GM20000 (cell line): ENCODE measurements at places on chromosomes 2 and 18.

DNA sequence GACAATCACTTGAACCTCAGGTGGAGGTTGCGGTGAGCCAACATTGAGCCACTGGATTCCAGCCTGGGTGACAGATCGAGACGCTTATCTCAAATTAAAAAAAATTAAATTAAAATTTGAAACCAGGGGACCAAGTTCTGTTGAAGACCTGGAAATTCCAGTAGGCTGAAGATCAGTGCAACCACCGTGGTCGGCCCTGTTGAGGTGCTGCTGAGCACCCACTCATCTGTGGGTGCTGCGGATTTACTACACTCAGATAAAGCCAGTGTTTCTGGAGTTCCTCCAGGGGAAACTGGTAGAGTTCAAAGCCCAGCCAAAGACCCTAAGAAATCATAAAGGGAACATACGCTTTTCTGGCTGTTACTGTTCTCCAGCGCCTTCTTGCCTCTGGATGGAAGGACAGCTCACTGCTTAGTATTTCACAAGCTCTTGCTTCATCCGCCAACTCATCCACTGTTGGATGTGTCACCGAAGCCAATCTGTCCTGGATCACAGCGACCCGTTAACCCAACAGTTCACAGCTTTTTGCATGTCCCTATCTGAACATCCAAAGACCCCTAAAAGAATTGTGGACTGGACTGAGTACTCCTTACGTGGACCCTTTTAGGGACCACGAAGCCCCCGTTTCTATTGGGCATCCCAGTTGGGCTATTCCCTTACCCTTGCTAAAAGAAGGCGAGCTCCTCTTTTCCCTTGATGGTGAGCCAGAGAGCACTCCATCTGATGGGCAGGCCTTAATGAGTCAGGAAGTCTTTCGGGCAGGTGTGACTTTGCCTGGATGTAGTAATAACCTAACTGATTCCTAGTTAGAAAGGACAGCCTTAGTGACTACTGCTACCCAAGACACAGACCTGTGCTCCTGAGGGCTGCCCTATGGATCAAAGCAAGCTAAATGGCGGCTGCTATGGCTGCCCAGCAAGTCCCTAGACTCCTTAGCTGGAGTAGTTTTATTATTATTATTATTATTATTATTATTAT, 6.0 kb upstream of the ALPP start:
- DNase-seq, result no peak

GRCh38 chr2:76667821-76668271, 854.3 kb downstream of the LRRTM4 start:
- DNase-seq, result no peak

DNA sequence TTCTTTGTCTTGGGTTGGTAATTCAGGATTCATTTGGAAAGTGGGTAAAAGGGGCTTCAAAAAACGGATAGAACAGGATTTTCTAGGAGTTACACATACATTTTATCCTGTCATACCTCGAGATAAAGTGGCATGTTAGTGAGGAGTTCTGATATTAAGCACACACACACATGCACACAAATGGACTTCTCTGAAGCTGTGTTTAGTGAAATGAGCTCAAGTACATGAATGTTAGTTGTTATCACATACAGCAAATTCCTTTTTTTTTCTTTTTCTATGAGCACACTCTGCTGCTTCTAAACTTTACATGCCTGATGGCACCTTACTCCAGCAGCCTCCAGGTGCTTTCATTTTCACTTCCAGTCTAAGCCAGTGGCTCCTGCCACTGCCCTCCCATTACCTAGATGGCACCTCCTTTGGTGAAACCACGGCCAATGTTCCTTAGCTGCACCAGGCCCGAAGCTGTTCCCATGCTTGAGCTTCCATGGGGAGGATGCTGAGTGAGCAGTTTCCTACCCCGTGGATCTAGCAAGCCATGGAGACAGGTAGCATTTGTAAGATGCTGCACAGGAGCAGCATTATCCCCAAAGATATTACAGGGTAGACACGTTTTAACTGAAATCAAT, 49.7 kb downstream of the STAT1 start:
- no peak for DNase-seq

DNA sequence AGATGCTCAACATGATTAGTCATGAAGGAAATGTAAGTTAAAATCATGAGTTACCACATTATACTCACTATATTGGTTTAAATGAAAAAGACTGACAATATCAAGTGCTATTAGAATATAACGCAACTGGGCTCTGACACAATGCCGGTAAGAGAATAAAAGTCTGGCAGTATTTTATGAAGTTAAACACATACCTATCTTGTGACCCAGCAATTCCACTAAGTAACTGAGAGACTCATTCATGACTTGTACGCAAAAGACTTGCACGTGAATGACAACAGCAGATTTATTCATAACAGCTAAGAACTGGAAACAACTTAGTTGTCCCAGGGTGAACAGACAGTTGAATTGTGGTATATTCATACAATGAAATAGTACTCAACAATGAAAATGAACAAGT, 342.1 kb downstream of the SLC4A3 start:
- DNase-seq, result no peak

DNA sequence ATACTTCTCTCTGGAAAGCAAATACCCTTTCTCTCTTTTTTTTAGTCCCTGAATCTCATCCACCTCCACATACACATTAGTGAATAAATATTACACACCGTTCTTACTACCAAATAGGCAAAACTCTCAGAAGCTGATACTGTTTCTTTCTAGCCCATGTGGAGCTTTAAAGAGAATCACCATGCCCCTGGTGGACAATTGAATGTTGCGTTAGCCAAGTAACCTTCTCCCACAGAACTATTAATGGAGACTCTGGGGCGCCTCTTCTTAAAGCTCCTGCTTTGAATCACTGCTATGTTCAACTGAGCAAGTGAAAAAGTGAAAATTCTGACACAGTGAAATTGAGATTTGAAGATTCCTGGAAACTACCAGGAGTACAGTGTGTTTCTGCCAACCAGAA, 522.8 kb upstream of the CDH7 start:
- no peak for DNase-seq

- DNase-seq, result no peak
Measured at GRCh38 chr18:8945514-8945913, 157.0 kb upstream of the NDUFV2 start.

DNA sequence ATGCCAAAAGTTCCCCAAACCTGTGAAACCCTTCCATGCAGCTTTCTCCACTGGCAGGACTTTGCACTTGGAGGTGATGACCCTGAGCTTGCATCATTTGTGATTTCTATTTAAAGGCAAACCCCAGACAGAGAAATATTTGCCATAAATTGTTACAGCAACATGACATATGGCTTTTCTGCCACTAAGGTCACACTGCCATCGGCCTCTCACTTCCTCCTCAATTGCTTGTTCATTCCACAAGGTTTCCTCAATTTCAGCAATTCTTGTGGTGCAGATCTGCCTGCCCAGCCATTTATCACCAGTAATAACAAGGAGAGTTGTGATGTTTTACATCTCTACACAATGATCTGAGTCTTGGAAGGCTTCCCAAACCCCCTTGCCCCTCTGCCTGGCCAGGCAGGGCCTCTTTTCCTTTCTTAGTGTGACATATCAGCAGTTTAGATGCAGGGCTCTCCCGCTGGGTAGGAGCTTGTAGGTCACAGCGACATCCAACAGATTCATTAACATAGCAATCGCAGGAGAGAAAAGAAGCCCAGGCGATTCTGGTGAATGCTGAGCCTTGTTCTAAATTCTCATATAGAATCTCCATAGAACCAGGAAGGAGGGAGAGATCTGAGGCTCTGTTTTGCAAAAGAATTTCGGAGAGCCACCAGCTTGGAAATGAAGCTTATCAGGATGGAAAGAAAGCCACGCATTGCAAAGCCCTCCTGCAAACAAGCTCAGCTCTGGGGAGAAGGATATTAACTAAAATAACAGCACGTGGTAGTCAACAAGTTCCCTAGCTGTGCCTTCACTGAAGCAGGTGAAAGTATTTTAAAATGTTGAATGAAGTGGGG, 46.7 kb upstream of the ITGA6 start:
- DNase-seq, result no peak

- DNase-seq, result peak; percentile 73
Measured at GRCh38 chr2:23385748-23386338, 864 bp downstream of the KLHL29 start.

DNA sequence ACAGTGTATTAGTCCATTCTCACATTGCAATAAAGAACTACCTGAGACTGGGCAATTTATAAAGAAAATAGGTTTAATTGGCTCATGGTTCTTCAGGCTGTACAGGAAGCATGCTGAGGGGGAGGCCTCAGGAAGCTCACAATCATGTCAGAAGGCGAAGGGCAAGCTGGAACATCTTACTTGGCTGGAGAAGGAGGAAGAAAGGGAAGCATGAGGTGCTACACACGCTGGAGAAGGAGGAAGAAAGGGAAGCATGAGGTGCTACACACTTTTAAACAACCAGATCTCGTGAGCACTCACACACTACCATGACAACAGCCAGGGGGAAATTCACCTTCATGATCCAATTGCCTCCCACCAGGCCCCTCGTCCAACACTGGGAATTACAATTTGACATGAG, 95.3 kb upstream of the FAM110C start:
- no peak for DNase-seq

DNA sequence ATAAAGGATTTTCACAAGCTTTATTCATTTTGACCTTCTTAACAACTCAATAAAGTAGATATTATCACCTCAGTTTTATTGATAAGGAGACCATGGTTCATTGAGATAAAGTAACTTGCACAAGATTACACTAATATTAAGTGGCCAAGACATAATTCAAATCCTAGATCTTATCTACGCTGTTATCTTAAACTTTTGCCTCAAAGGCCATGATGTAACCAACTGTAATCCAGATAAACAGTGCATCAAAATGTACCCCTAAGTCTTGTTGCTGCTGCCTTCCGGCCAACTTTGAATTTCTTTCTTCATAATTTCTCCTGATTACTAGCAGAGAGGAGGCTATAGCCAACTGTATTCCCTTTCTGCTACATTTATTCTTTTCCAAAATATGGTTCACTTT, 1094.8 kb upstream of the PIK3C3 start:
- DNase-seq, result no peak

GRCh38 chr2:210917465-210917864, 361.1 kb downstream of the CPS1 start:
- no peak for DNase-seq

DNA sequence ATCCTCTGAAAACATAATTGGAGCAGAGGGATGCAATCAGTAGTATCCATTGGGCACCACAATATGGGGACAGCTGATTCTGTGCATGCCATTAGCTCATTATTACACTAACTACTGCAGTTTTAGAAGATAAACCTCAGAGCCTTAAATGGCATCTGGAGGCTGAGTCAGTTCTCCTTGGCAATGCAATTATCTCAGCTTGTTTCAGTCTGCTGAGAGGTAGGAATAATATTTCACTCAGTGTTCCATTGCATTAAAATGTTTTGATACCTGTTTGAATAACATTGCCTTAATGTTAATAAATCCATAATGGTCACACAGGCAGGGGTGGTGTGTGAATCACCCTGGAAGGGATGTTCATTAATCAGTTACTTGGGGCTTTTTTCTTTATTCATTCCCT, 309.6 kb downstream of the LRRTM1 start:
- DNase-seq, result no peak

DNA sequence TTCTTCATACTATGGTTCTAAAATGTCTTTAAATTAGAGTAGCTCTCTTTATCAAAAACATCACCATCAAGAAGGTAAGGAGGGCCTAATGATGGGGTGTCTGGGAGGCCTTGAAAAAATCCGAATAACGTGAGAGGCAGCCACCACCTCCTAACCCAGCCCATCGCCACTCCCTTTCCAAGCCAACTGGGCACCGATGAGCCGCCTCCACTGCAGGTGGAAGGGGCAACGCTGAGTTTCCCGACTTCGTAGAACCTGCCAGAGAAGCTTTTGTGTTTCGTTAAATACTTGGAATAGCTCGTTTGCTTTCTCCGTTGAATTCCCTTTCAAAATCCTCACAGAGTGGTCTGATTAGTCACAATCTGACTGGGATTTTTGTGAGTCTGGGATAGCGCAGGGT, 22.0 kb upstream of the RPL31 start:
- DNase-seq, result no peak

DNA sequence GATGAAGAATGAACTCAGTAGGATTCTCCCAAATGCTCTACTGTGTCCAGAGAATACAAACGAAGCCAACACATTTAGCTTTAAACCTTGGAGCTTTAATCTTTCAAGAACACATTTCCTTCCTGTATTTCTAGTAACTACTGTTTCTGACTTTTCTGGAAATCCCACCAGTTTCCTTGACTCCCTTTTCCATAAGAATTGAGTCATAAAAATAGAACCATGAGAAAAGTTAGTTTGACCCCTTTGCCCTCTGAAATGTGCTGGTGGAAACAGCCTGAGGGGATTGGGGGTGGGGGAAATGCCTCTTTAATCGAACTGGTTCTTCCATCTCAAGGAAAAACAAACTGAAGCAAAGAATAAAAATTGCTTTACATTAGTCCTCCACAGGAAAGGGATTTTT, 123.9 kb downstream of the TMEM17 start:
- no peak for DNase-seq

DNA sequence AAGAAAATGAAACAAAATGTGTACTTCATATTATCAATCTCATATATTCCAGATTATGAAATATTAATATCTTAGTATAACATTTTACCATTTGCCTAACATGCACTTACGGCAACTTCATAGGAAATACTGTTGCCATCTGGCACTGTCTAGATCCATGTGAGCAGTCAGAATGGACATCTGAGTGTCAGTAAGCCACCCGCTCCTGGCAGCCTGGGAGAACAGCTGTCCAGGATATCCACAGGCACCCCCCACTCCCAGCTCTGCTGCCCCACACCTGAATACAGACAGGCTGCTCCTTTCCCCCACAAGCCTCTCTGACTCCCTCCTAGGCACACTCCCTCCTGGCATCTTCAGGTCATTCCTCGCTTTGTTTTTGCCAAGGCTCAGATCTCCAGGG, 127.0 kb downstream of the GAREM1 start:
- DNase-seq, result no peak

- DNase-seq, result no peak
Measured at GRCh38 chr2:48738806-48739205, 16.7 kb downstream of the LHCGR start.

DNA sequence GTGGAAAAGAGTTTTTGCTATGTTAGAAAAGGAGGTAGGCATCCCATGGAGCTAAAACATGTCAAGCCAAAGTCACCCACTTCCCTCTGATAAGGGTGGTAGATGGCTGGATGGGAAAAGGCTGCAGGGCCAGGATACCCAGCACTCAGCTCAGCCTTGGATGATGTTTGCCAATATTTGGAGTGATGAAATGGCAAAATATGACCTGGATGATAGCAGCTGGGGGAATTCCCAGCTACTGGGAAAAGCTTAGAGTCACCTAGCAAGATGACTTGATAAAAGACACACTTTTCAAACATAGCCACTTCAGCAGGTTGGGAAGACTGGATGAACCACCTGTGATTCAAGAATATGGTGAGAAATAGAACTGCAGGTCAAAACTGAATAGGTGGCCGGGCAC, 10.1 kb downstream of the RFX8 start:
- no peak for DNase-seq

- no peak for DNase-seq
Measured at GRCh38 chr2:10137053-10137843, 14.7 kb downstream of the RRM2 start.

DNA sequence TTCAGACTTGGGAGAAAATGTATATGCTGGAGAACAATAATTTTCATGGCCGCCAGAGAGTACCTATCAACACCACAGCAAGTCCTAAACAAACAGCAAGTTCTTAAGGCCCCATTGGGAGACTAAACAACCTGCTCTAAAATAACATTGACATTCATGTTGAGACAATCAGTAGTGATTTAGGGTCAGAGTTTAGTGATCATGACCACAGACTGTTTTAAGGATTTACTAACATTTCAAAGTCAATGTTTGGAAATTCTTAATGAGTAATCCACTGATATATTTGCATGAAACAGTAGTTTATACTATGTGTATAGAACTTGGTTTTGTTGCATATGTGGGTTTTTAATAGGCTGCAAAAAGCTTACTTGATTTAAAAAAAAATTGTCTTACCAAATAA, 34.7 kb downstream of the RASGRP3 start:
- DNase-seq, result no peak
